ENCODE measurements at places on chromosomes 5 and 9.

DNA sequence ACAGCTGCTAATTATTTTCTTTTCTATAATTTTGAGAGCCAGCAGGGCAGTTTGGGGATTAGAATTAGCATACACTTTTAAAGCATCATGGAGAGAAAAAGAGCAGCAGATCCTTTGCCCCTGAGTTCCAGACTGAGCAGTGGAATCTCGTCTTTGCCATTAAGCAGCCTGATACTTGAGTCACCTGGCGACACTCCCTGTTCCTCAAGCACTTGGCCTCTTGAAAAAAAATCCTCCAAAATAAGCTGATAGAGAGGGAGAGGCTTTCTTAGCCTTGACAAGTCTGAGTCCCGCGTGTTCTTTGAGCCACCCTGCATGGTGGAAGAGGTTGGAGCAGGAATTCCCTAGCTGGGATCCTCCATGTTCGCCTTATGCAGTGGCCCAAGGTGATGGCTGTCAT, 398.3 kb downstream of the IRX2 start:
- no peak for DNase-seq

GRCh38 chr9:72979405-72980100, 26.7 kb upstream of the ALDH1A1 start:
- no peak for DNase-seq

DNA sequence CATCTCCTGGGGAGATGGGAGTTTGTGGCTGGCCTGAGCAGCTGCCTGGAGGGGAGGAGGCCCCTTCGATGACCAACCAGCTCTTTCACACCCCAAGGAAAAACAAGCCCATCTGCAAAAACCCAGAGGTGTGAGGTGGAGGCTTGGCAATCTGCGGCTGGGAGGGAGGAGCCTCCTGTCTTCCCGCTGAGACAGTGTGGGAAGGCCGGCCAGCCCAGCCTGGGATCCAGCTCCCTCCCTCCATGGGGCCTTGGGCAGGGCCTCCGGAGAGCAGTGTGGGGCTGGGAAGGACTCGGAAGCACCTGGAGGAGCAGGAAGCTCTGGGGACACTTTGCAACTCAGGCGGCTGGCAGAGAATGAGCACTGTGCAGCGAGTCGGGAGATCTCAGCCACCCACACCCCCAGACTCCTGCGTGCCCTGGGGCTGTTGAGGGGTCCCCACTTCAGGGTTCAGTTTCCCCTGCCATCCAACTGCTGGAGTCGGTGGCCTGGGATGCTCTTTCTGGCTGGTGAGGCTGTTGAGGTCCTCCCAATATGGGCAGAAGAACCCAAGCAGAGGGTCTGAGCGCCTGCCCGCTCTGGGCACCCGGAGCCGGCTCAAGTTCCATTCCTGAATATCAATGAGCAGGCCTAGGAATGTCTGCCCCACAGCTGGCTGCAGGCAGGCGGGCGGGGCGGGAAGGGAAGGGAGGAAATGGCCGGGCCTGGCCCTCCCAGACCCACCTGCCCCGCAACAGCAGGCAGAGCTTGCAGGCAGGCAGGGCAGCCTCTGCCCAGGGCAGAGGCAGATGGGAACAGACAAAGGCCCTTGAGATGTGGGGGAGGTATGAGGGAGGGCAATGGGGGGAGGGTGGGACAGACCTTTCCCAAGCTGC, 101.1 kb downstream of the FGF18 start:
- peak; percentile 83 for DNase-seq

DNA sequence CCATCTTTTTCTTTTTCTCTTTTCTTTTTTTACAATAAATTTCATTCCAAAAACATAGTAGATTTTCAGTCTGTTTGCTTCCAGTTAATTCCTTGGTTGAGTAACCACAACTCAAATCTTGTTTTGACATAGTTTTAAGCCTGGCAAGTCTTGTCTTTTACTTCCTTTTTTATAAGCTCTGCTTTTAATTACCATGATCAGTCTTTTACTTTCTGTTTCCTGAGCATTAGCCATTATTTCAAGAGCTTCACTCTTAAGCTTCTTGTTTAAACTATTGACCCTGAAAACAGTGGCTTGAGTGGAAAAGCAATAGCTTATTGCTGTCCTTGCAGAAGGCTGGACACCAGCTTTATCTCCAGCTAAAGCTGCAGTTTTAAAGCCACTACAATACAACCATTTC, 1363.3 kb downstream of the MAT2B start:
- no peak for DNase-seq

GRCh38 chr9:80320480-80320879, 748.7 kb downstream of the TLE4 start:
- DNase-seq = no peak

GRCh38 chr9:130535818-130536521, 43.4 kb upstream of the FUBP3 start:
- DNase-seq = peak; percentile 74

- DNase-seq = peak; percentile 83
Observed at GRCh38 chr9:36470643-36471290, 70.7 kb upstream of the RNF38 start.

Data from GM03348 (cell line).